Endothelial cell of umbilical vein (primary cell): ENCODE measurements at places on chromosomes 2 and 18. TPM values are rescaled to one million over a fixed set of nuclear protein-coding genes. Genes with fewer than 3 reads are reported as not detected.

FSHR gene
- not detected in 2 replicates for total RNA-seq

GRCh38 chr2:129793431-129793902 lies 186.0 kb upstream of the RAB6C start:
- no peaks in the 10 kb centered on the region for H3K4me1 ChIP-seq
- H3K27me3 ChIP-seq, result no peaks in the 10 kb centered on the region
- no peak overlapping the region for H3K27ac ChIP-seq
- no peak overlapping the region for H3K4me3 ChIP-seq

DNA sequence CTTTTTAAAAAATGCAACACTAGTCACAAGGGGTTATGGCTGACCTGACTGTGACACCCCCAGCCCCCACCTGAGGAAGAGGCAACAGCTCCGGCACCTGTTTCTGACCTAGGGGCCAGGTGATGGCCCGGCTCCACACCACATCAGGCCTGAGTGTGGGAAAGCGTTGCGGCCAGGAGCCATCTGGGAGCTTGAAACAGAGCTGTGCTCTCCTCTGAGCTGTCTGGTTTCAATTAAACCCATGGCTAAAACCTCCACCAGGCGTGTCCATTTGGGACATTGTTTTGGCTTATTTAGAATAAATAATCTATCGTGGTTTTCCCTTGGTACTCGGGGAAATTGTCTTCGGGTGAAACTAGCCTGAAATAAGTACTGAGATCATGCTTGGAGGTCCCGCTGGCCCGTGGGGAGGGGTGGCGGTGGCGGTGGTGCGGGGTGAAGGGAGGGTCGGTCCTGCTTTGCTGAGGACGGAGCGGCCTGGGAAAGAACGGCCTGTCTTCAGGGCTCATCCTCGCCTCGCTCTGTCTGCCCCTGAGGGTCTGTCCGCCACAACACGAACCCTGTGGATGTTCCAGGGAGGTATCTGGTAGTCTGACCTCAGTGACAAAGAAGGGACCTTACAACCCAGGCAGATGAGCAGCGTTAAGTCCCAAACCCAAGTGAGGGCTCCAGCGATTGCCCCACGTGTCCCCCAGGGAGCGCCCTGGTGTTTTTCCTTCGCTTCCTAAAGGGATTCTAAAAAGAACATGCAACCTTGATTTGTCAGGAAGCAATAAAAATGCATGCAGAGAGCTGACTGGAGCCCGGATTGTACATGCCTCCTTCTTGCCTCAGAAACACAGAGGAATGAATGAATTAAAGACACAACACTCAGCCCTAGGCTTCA lies 58.7 kb downstream of the IL1RL2 start:
- no peak overlapping the region for H3K27ac ChIP-seq
- peaks cover 6% of the 10 kb centered on the region for H3K4me1 ChIP-seq
- H3K36me3 ChIP-seq, result no peaks in the 10 kb centered on the region

DNA sequence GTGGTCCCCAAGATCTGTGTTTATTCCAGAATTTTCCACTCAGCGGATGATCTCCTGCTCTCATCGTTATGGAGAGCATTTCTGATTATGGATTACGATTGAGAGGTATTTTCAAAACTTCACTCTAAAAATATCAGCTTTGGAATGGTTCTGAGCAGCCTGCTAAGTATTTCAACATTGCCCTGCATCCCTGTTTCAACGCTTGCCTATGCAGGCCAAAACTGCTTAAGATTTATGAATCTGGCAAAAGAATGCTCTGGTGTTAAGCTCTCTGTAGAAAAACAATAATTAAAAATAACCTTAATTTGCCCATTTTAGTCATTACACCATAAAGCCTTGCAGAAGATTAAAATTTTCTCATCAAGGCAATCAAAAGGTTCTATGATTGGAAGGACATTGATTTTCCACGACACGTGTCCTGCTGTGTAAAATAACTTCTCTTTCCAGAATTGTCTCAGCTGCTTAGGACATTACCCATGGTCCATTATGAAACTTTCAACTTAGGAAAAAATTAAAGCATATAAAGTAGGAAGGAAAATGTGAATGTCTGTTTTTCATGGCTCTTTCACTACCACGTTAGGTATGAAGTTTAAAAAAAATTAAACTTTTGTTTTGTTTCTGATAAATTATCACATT lies 229.9 kb downstream of the ACKR3 start:
- no peaks in the 10 kb centered on the region for H3K27me3 ChIP-seq
- H3K27ac ChIP-seq, result no peak overlapping the region
- no peaks in the 10 kb centered on the region for H3K4me1 ChIP-seq
- DNase-seq, result no peak

GRCh38 chr2:216765761-216766262 lies 70.5 kb upstream of the IGFBP5 start:
- no peak overlapping the region for H3K27ac ChIP-seq
- no peaks in the 10 kb centered on the region for H3K36me3 ChIP-seq
- H3K4me1 ChIP-seq, result no peaks in the 10 kb centered on the region
- H3K27me3 ChIP-seq, result no peaks in the 10 kb centered on the region

DNA sequence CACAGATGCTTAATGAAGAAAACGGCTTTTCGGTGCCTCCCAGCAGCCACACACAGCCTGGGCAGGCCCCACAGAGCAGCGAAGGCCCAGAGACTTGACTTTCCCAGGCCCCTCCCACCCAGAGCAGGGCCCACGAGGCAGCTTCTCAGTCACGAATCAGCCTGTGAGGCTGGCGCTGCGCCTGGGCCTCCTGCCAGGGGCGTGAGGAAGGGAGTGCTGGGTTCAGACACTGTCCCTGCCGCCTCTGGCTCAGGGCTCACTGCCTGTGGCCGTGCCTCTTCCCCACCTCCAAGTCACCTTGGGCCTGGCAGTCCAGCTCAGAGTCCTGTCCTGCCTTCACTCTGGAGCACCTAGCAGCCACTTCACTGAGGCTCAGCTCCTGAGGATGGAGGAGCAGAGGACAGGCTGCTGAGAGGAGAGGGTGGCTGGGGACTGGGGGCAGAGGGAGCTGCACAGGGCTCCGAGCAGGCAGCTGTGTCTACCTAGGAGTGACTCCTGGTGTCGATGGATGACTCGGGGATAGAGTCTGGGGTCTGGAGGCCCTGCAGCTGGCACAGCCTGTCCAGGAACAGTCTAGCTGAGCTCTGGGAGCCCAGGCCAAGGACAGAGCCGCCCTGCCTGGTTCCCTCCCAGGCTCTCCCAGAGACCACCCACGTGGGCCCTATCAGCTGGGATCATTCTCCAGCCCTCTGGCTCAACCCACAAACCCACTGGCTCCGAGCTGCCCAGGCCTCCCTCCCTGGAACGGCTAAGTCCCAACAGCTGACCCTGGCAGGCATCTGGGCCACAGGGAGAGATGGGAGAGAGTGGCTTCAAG lies 36.4 kb upstream of the FOSL2 start:
- H3K27ac ChIP-seq, result peak overlapping the region; percentile 80
- peaks cover 37% of the 10 kb centered on the region for H3K4me1 ChIP-seq
- H3K4me3 ChIP-seq, result no peak overlapping the region
- peak; percentile 89 for DNase-seq
- no peaks in the 10 kb centered on the region for H3K36me3 ChIP-seq

GRCh38 chr2:70553334-70553583 lies 367 bp downstream of the TGFA start:
- no peak for DNase-seq
- H3K36me3 ChIP-seq, result no peaks in the 10 kb centered on the region

DNA sequence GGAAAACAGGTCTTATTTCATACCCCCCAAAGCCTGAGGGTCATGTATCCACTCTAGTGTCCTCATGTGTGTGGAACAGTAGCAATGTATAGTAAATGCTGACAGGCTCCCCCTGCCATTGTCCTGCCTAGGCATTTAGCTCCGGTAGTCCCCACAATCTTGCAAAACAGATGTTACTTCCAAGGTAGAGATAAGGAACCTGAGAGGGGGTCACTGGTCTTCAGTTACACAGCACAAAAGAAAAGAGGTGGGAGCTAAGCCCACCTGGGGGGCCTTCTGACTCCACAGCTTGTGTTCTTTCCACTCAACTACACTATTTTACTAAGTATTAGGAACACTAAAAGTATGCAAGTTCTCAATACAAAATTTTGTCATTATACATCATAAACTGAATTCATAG lies 17.4 kb upstream of the FECH start:
- no peak for DNase-seq
- no peak overlapping the region for H3K27ac ChIP-seq
- H3K27me3 ChIP-seq, result no peaks in the 10 kb centered on the region
- peaks cover 30% of the 10 kb centered on the region for H3K36me3 ChIP-seq
- H3K4me3 ChIP-seq, result no peak overlapping the region

DNA sequence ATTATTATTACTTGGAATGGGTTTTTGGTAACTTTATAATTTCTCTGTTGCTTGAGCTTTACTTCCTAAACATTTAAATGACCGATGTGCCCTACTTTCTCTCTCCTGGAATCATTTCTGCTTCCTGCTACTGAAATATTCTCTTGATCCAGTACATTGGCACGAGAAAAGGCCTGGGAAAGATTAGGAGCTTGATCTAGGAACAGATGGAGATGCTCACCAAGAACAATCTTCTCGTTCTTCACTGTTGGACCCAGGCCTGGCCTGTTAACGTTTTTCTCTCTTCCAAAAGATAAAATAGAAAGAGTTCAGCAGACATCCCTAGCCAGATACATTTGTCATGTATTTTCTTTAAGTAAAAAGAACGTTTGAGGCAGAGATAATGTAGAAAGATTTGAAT lies 1356.8 kb upstream of the CRIM1 start:
- H3K36me3 ChIP-seq, result no peaks in the 10 kb centered on the region
- no peak overlapping the region for H3K27ac ChIP-seq
- H3K27me3 ChIP-seq, result no peaks in the 10 kb centered on the region
- no peak overlapping the region for H3K4me3 ChIP-seq
- no peaks in the 10 kb centered on the region for H3K4me1 ChIP-seq
